ENCODE measurements at places on chromosomes 12 and 14. TPM values are rescaled to one million over a fixed set of nuclear protein-coding genes. Genes with fewer than 3 reads are reported as not detected.

The FGD6 gene
- total RNA-seq, result 0.79 TPM

- no peak for DNase-seq
Measured at GRCh38 chr12:92551853-92552397, 150.9 kb upstream of the PLEKHG7 start.

The TAS2R20 gene
- 2.2 TPM for total RNA-seq

DNA sequence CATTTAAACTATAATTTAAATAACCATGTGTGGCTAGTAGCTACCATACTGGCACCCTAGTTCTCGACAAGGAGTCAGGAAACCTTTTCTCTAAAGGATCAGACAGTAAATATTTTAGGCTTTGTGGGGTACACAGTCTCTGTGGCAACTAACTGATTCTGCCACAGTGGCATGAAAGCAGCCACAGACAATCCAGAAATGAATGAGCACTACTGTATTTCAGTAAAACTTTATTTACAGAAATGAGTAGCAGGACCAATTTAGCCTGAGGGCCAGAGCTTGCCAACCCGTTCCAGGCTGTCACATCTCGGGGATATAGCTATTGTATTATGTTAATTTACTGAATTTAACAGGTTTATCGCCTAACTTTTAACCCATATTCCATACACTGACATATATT, 278.7 kb downstream of the ITPR2 start:
- peak; percentile 4 for DNase-seq

The TIMM9 gene
- total RNA-seq, result 23.8 TPM

The DHRS2 gene
- not detected for total RNA-seq

DNA sequence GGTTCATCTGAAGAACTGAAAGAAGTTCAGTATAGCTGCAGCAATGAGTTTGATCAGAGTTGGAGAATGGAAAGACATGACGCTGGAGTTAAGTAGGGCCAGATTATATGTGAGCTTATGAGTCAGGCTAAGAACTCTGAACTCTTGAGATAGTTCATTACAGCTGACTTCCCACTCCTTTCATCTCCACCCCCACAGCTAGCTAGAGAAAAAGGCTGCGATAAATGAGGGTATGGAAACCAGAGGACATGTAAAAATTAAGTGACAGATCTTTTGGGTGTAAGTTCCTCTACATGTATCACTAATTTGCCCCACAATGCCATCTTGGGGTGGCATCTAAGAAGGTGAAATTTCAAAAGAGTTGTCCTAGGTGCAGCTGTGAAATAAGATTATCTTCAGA, 28.6 kb downstream of the PYM1 start:
- peak; percentile 34 for DNase-seq

The C12orf57 gene
- total RNA-seq, result 186 TPM

DNA sequence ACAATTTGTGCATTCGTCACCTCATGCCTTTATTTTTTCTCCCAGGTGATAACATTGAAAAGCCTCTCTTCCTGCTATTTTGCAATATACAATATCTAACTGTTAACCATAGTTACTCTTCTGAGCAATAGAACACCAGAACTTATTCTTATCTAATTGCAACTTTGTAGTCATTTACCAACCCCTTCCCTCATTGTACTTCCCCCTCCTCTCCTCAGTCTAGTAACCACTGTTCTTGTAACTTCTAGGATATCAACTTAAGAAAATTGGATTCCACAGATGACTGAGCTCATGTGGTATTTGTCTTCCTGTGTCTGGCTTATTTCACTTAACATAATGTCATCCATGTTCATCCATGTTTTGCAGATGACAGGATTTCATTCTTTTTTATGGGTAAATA, 7.6 kb downstream of the MUCL1 start:
- DNase-seq, result no peak

The DCAF11 gene
- 97.8 TPM for total RNA-seq

GRCh38 chr14:81480741-81481140, 52.9 kb downstream of the SEL1L start:
- DNase-seq, result no peak

GRCh38 chr12:76238688-76239087, 109.5 kb downstream of the BBS10 start:
- DNase-seq, result no peak

The CCDC60 gene
- total RNA-seq, result not detected

- no peak for DNase-seq
Measured at GRCh38 chr14:74507840-74508239, 14.3 kb downstream of the ISCA2 start.

The SLC17A8 gene
- not detected for total RNA-seq

The FZD10 gene
- total RNA-seq, result not detected

The SIRT4 gene
- total RNA-seq, result 0.79 TPM

GRCh38 chr14:89095036-89095435, 270.6 kb downstream of the TTC8 start:
- DNase-seq, result no peak

DNA sequence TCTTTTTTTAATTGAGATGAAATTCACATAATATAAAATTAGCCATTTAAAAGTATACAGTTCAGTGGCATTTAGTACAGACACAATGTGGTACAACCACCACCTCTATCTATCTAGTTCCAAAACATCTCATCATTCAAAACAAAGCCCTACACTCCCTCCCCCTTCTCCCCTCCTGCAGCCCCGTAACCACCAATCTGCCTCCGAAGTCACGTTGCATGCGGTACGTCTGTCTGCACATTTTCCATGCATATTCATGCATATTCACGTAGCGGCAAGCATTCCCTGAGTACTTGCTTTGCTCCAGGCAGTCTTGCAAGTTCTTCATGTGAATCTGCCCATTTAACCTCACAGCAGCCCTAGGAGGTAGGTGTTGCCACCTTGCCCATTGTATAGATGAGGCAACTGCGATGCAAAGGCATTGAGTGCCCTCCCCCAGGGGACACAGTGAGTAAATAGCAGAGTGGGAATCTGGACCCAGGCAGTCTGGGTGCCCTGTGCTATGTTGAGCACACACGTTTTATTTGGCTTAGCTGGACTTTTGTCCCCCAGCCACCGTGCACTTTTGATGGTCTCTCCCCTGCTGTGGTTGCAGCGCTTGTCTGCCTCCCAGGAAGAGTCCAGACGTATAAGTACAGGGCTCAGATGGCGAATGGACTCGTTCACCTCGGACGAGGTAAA, 43.4 kb downstream of the RIN3 start:
- DNase-seq, result no peak

The KCNJ8 gene
- not detected for total RNA-seq

- no peak for DNase-seq
Measured at GRCh38 chr12:122836027-122836921, 1.0 kb downstream of the HIP1R start.

DNA sequence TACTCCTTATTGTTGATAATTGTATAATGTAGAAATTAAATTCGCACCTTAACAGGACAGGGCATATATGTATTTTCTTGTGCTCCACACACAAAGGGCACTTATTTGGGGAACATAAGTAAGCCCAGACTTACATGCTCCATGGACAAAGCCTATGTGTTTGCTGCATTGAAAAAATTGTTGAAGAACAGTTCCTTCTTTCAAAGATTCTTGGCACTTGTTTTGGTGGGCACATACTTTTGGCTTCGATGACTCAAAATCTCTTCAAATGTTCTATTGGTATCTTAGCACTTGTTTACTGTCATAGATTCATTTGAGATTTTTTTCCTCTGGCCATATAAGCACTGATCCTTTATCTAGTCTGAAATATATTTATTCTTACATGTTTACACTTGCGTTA, 1.4 kb upstream of the MAP4K5 start:
- DNase-seq, result no peak

The CELA1 gene
- not detected for total RNA-seq

GRCh38 chr14:58118097-58118815, 33.8 kb downstream of the ARMH4 start:
- no peak for DNase-seq

DNA sequence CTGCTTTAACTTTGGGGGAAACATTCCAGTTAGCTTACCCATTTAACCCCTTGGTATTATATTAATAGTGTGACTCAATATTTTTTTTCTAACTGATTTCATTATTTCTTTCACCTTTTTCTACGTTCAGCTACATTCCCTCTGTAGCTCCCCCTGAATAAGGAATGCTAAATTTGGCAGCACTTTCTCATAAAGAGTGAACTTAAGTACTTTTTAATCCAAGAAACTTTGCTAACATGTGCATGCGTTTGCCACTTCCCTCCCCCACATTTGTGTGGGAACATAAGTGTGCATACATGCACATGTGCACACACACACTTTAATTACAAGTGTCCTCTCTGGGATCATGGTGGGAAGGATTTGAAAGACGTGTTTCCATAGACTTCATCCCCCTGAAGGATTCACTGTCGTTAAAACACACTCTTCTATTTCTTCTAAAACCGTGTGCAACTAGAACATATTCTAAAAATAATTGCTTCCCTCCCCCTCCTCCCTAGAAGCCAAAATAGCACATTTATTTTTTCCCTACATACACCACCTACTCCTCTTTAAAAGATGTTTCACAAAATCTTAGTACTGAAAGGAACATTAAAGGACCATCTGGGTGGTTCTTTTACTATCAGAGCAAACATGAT, 142.6 kb downstream of the PPM1H start:
- no peak for DNase-seq

DNA sequence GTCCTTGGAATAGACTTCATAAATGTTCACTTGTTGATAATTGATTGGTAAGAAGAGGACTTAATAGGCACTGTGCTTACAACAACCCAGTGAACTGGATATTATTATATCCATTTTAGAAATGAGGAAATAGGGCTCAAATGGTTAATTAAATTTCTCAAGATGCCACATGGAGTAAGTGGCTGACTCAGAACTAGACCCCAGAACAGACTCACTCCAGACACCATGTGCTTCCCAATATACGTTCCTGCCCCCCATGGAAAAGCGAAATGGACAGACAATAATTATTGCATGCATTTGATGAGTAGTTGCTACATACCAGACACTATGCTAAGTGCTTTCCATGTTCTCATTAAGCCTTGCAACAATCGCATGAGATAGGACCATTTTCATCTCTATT, 895 bp upstream of the ANKS1B start:
- no peak for DNase-seq

The STAC3 gene
- 2.6 TPM for total RNA-seq

GRCh38 chr14:62185078-62185477, 422.9 kb downstream of the SNAPC1 start:
- DNase-seq, result no peak

The OAS2 gene
- total RNA-seq, result 82.2 TPM

The CD4 gene
- 224 TPM for total RNA-seq

GRCh38 chr12:110531741-110532333, 29.7 kb downstream of the RAD9B start:
- DNase-seq, result peak; percentile 48

GRCh38 chr12:130419116-130419515, 81.4 kb downstream of the PIWIL1 start:
- DNase-seq, result no peak

DNA sequence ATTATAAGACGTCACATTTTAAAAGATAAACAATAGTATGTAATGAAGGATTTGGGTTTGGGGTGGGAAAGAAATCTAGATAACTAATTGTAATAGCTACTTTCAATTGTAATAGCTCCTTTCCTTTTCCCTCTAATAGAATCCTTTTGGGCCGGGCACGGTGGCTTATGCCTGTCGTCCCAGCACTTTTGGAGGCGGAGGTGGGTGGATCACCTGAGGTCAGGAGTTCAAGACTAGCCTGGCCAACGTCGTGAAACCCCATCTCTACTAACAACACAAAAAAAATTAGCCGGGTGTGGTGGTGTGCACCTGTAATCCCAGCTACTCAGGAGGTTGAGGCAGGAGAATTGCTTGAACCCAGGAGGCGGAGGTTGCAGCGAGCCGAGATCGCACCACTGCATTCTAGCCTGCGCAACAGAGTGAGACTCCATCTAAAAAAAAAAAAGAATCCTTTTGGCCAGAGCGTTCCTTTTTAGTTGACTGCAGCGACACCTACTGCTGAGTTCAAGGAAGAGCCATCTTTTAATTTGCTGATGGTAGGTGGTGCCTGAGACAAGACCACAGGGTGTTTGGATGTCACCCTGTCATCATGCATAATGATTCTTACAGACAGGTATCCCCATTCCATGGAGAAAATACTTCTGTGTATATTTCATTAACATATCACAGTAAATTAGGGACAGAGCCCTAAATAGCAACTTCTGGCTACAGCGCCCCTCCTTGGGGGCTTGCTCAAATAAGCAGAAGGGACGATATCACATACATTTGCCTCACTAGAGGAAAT, 79.5 kb downstream of the ARMH4 start:
- peak; percentile 27 for DNase-seq

The SLC25A21 gene
- total RNA-seq, result not detected

DNA sequence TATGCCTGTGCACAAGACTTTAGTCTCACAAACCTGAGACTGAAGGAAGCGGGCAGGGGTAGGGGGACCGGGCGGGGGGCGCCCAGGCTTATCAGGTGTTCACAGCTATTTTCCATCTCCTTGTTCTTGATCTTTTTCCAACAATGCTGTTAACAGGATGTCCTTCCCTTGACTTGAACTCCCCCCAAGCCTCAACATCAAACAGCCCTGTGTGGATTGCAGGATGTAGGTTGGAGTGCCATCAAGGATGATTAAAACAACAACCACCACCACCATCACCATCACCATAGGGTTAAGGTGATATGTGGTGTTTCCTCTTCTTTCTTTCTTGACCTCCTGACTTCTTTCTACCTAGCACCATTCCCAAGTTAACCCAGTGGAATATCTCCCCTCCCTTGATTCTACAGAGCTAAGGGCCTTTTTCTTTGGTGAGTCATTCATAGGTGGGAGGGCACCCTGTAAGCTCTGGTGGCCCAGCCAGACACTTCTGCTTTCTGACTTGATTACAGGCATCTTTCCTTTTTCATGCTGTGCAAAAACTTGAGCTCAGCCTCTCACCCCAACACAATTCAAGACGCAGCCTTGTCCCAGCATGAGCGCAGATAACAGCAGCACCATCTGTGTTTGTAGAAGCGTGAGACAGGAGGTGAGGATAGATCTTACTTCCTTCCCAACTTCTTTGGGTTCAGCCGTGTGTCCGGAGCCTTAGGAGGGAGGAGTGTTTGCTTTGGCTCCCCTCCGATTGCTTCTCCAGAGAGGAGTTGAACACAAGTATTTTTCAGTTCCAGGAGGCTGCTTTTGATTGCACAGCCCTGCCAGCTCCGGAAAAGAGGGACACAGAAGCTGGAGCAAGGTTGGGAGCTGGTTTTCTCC, 26.8 kb downstream of the FLVCR2 start:
- DNase-seq, result no peak

DNA sequence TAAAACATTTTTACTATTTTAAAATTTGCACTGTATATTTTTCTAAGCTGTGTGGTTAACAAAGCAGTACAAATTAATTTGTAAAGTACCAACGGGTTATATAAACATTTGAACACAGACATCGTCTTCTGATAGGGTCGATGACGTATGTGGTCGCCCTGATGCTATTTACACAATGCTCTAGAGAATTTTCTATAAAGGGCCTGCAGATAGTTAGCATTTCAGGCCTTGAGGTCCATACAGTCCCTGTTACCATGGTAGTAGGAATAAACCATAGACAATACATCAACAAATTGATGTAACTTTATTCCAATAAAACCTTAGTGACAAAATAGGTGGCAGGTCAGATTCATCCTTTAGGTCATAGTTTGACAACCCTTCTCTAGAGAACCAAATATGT, 25.7 kb upstream of the PDZRN4 start:
- no peak for DNase-seq

DNA sequence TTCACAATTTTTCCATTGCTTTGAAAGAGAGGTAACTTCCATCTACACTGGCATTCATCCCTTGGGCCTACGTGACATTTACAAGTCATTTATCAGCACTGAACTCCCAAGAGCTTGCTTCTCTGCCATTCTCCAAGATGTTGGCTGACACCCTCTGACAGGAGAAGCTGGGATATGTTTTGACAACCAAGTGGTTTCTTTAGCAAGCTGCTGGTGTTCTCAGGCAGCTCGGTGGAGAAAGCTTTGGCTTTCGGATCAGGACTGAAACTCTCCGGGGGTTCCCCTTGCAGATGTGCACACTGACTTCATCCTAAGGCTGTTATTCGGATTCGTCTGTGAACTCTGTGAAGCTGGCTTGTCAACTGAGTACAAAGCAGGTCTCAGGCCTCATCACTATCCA, 15.7 kb downstream of the KCNA5 start:
- no peak for DNase-seq
